Cardiac septum (tissue), 1 donor: ENCODE measurements at places on chromosomes 2 and 18. TPM values are rescaled to one million over a fixed set of nuclear protein-coding genes. Genes with fewer than 3 reads are reported as not detected.

- peak; percentile 81 for DNase-seq
These were observed 92.3 kb downstream of the B3GNT2 start for GRCh38 chr2:62287899-62288880.

MPP4 gene
- total RNA-seq, result not detected

- DNase-seq, result no peak
These were observed 56.1 kb downstream of the CNTNAP5 start for GRCh38 chr2:124081154-124081716.

BARD1 gene
- total RNA-seq, result 13.2 TPM

GRCh38 chr2:88067598-88067997 is at the start of gene SMYD1:
TSS of gene SMYD1 (plus strand) at chr2:88067825. CDS start at chr2:88067865, 40 bp downstream.
- DNase-seq, result no peak

SIX2 gene
- total RNA-seq, result 0.89 TPM

CLHC1 gene
- total RNA-seq, result 8.6 TPM

CPLX4 gene
- not detected for total RNA-seq

DNA sequence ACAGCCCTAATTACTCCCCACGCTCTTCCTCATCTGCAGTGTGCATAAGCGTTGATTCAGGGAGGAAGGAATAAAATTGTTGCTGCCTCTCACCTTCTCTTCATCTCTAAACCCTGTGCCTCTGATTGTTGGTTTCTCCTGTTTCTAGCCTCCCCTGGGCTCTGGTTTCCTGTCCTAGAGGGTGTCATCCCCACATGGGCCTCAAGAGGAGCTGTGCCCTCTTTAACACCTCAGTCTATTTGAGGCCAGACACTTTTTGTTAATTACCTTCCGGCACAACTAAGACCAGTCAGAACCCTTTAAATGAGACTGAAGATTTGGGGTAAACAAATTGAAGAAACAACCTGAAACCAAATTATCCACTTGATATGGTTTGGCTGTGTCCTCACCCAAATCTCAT is 9.7 kb downstream of the CTAGE1 start:
- no peak for DNase-seq

DNA sequence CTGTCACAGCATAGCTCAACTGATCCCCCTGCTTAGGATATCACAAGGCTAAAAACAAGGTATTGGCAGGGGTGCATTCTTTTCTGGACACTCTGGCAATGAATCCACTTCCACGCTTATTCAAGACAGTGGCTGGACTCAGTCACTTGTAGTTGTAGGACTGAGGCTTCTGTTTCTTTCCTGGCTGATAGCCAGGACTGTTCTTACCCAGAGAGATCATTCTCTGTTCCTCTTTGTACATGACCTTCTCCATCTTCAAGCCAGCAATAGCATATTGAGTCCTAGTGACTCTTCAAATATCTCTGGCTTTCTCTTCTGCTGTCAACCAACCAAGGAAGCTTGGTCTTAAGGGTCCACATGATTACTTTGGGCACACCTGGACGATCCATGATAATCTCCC is 241.3 kb downstream of the RBM43 start:
- no peak for DNase-seq

TUBA3E gene
- total RNA-seq, result 1.2 TPM

DNA sequence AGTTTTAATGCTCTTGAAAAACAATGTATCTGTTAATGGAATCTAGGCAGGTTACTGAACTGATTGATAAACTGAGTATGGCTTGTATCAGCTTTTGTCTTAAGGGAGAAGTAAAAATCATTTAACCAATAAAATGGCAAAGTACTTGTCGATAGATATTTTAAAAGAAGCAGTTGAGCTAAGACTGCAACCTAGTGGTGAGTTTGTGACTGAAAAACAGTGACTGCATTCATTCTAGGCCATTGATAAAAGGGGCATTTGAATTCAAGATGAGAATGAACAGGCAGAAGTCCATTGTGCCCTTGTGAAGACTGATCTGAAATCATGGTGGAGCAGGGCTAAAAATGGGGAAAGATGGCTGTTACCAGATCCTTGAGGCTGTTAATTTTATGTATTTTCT is 59.4 kb upstream of the MSTN start:
- DNase-seq, result no peak
